ENCODE measurements at places on chromosomes 1 and 21. TPM values are rescaled to one million over a fixed set of nuclear protein-coding genes. Genes with fewer than 3 reads are reported as not detected.

- DNase-seq = no peak
These were observed 561 bp downstream of the CD1E start for GRCh38 chr1:158354255-158354654.

DNA sequence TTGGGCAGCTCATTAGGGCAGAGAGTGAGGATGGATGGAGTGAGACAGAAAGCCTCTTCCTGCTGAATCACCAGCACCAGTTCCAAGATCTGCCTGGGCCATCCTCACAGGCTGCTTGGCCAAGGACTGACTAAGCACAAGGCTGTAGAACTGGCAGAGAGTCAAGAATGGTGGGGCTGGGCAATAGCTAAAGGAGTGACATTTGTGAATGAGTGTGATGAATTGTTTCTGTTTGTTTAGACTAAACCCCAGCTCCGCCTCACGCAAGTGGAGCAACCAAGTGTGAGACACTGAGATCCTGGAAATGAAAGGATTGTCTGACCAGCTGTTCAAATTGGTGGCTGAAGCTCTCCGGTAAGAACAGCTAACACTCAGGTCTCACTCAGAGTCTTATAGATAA, 38.6 kb downstream of the BRINP2 start:
- DNase-seq = peak; percentile 86

- no peak for DNase-seq
These were observed 119.6 kb upstream of the CACYBP start for GRCh38 chr1:174880171-174880570.

- no peak for DNase-seq
These were observed 118.0 kb upstream of the IPO9 start for GRCh38 chr1:201710632-201711597.

GRCh38 chr1:85296980-85297379, 20.5 kb upstream of the BCL10 start:
- no peak for DNase-seq

GRCh38 chr1:9242338-9242969, 7.9 kb downstream of the H6PD start:
- peak; percentile 79 for DNase-seq

GRCh38 chr21:15066123-15066575, 1.3 kb upstream of the NRIP1 start:
- no peak for DNase-seq

GRCh38 chr1:162549001-162549400, 12.5 kb upstream of the UAP1 start:
- DNase-seq = no peak

GRCh38 chr1:102578804-102579203, 529.5 kb downstream of the COL11A1 start:
- no peak for DNase-seq

GRCh38 chr1:211148366-211148765, 14.4 kb upstream of the KCNH1 start:
- DNase-seq = no peak

GRCh38 chr1:204443871-204444581, 32.4 kb upstream of the PPP1R15B start:
- DNase-seq = no peak

- DNase-seq = no peak
These were observed 37.6 kb downstream of the CENPF start for GRCh38 chr1:214640431-214641213.

- no peak for DNase-seq
These were observed 54.6 kb upstream of the BTG3 start for GRCh38 chr21:17667256-17667655.

DNA sequence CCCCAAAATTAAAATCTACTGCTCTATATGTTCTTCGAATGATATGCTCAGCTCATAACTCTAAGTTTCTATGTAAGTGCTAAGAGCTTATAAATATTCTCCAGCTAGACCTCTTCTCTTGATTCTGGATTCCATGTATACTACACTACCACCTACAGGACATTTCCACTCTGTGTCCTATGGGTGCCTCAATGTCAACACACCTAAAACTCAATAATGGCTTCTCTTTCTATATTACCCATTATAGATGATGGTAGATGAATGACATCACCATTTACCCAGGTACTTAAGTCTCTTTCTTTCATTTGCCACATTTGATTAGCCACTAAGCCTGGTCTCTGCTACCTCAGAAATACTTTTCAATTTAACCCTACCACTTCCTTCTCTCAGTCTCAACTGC, 41.3 kb downstream of the TBX19 start:
- no peak for DNase-seq

Gene MEX3A
- 0.88 TPM for total RNA-seq

Gene SH2D1B
- not detected for total RNA-seq

Gene TAS1R1
- total RNA-seq = 0.29 TPM

Gene ACOT11
- total RNA-seq = 2.9 TPM

Gene GJB4
- not detected for total RNA-seq

Gene LENEP
- 0.88 TPM for total RNA-seq

All from osteoblast (primary cell).